ENCODE measurements at places on chromosomes 3 and 15.

DNA sequence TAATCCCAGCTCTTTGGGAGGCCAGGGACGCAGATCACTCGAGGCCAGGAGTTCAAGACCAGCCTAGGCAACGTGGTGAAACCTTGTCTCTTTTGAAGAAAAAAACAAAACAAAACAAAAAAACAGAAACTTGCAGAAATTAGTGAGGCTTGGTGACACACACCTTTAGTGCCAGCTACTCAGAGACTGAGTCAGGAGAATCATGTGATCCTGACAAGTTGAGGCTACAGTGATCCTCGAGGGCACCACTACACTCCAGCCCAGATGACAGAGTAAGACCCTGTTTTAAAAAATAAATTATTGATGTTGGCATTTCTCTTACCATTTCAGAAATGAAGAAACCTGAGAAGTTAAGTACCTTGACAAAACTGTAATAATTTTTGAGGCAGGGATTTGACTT is 44.6 kb upstream of the CCNB2 start:
- DNase-seq, result no peak

DNA sequence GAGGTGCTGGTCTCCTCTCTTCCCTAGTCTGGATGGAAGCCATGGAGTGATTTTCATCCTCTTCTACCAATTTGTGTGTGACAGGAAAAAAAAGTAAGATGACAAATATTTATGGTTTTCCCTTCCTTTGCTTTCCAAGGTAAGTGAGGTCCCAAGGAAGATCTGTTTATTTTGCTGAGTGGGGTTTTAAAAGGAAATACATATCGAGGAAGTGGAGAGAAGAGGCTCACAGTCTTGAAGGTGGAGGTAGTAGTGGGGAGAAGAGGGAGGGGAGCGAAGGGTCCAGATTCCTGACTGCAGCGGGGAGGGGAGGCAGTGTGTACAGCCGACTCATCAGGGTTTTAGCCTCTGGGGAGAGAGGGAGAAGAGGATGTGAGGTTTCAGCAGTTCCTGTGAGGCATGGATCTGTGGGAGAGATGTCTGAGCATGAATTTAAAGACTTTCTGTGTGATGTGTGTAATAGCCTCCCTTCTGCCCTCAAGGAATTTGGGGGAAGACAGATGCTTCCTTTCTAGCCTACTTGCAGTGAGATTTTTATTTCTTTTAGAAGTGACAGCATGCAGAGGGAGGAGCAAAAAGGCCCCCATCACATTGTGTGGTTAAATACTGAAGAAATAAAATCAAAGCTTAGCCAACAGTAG is 272.4 kb downstream of the THRB start:
- no peak for DNase-seq

- peak; percentile 22 for DNase-seq
Measured at GRCh38 chr3:112858410-112859069, 11.9 kb upstream of the CD200R1L start.

GRCh38 chr15:48472756-48473155 is 141.5 kb downstream of the DUT start:
- DNase-seq, result no peak

- DNase-seq, result no peak
Measured at GRCh38 chr3:102722317-102722716, 287.5 kb downstream of the ZPLD1 start.

- DNase-seq, result no peak
Measured at GRCh38 chr15:31309893-31310606, 16.6 kb upstream of the KLF13 start.

GRCh38 chr15:44340410-44340809 is 51.9 kb downstream of the GOLM2 start:
- DNase-seq, result no peak

- no peak for DNase-seq
Measured at GRCh38 chr15:70538278-70538677, 225.1 kb downstream of the UACA start.

DNA sequence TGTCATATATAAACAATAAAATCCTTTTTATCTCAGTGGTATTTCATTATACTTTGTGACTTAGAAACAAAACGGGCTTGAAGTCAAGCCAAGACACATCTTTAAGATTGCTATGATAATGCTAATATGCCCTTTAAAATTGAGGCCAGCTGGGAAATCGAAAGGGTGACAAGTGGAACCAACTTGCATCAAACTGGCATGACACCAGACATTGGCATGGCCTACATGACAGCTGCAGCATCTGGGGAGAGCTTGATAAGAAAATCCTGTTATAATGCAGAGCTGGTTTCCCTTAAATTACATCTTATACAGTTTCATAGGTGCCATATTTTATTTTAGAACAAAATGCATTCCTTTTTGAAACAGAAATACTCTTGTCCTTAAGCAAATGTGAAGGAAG is 325.2 kb downstream of the ZBBX start:
- no peak for DNase-seq

- no peak for DNase-seq
Measured at GRCh38 chr15:30929064-30929669, 25.5 kb downstream of the FAN1 start.

DNA sequence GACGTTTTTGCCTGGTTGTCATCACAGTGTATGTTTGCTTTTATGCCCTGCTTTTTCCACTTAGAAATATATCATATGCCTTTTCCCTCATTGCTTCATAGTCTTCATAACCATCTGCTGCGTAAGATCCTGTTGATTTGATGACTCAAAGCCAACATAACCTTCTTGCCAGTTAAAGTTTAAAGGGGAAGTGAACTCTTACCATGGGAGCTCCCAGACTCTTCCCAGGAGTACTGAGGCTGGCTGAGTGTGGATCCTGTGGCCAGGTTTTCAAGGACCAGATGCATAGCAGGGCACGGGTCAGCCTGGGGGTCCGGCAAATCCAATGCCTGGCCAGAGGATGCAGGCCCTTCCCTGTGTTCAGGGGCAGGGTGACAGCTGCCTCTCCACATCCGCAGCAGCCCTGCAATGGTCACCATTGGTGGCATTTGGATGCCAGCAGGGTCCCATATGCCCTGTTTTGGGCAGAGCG is 42.0 kb upstream of the SACM1L start:
- DNase-seq, result no peak

DNA sequence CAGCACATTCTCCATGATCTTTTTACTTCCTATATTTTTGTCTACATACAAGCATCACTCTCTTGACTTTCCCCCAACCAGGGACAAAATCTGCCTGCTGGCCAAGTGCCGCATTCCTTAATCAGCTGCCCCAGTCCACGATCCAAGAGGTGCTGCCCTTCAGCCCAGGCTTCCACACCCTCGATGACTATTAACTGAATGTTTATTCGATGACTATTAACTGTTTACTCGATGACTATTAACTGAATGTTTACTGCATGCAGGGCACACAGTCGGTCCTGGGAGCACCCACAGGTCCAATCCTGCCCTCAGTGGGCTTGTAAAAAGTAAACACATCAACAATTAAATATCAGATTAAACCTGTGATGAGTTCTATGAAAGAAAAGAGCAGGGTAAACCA is 256.9 kb downstream of the ARRDC4 start:
- DNase-seq, result no peak

DNA sequence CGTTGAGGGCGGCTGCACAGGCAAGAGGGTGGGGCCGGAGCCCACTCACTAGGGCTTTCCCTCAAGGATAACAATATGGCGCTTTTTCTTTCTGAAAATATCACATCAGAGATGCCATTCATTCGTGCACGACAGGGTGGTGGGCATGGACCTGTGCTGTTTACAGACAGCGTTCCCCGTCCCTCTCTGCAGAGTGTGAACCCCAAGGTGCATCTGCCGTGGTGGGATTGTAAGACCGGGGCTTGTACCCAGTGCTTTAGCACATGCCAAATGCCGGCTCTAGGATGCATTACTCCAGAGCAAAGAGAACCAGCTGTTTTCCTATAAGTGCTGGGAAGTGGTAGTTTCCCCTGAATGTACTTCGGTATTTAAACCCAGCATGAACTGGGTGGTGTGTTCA is 37.0 kb downstream of the CHDH start:
- no peak for DNase-seq

GRCh38 chr3:24968036-24968435 is 460.0 kb upstream of the RARB start:
- no peak for DNase-seq

DNA sequence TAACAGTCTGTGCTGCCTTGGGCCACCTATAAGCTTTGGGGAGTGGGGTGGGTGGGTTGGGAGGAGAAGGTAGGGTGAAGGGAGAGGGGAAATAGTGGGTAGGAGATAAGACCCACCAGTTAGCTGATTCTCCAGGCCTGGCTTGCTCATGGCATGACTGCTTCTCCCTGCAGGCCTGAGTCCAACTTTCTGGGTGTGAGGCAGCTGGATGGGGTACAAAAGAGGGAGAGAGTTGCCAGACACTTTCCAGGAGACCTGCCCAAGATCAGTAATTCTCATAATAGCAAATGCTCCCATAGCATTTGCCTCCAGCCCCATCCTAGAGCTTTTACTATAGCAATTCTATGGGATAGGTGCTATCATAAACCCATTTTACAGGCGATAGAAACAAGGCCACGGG is 7.7 kb downstream of the CGNL1 start:
- no peak for DNase-seq

- no peak for DNase-seq
Measured at GRCh38 chr3:63687278-63688225, 35.1 kb downstream of the SNTN start.

- no peak for DNase-seq
Measured at GRCh38 chr3:16264174-16264707, 502 bp downstream of the DPH3 start.
